Spinal cord (tissue), 10 donors: ENCODE measurements at places on chromosomes 7 and 10. TPM values are rescaled to one million over a fixed set of nuclear protein-coding genes. Genes with fewer than 3 reads are reported as not detected.

DNA sequence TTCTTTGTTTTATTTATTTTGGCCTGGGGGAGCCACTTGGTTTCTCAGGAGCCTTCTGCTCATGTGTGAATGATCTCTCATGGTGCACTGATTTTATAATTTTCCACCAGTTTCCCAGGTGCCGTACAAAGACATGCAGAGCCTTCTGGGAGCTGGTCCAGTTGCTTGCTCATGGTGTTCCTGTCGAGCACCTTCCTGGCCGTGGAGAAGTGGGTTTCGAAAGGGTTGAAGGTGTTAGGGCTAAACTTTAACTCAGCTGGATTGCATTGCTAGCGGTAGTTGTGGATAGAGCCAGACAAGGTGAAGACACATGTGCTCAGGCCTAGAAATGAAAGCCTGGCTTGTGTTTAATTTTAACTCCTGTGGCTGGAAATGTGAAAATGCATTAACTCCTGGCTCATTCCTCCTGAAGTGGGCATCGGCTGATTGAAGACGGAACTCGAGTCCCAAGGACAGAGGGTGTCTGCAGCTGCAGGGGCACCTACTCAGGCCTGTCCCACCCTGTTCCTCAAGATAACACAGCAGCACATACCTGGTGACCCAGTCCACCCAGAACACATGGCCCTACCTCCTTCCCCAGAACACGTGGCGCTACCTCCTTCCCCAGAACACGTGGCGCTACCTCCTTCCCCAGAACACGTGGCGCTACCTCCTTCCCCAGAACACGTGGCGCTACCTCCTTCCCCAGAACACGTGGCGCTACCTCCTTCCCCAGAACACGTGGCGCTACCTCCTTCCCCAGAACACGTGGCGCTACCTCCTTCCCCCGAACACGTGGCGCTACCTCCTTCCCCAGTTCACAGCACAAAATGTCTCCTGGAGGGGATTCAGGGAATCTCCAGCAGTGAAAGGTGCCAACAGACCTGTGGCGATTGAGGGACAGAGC lies 133.2 kb downstream of the WDR37 start:
- DNase-seq, result no peak

DNA sequence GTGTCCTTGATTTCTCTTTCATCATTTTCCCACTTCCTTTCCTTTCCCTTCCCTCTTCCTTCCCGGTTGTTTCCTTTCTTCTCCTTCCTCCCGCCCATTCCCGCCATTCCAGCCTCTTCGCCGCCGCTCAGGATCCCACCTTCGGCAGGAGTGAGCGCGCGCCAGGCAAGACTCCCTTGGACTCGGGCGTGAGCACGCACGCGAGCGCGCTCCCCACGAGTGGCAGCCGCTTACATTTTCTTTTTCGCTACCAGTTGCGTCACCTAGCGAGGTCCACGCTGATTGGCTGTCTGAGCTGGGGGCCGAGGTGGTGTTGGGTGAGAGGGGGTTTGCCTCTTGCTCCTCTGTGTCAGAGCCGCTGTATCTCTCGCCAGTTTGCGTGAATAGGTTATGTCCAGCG lies 11.8 kb downstream of the ZAN start:
- DNase-seq, result peak; percentile 24

DNA sequence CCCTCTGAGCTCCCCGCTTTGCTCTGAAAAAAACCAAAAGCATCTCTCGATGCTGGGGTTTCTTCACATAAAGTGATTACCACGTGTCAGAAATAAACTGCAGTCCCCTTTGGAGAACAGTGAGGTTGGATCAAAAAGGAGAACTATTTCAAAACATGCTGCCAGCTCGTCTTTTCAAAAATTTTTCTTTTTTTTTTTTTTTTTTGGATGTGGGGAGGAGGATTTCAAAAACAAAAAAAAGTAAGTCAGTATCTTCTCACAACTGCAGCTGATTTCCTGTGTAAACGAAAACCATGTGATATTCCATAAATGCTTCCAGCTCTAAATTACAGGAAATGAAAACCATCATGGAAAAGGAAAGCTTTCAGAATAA lies 155.0 kb upstream of the LYZL2 start:
- DNase-seq, result no peak

GRCh38 chr10:122467701-122468100 lies 6.3 kb downstream of the HTRA1 start:
- DNase-seq, result no peak

- no peak for DNase-seq
Measured at GRCh38 chr10:104328896-104329710, 9.2 kb downstream of the ITPRIP start.

GRCh38 chr7:109256762-109257560 lies 687.3 kb downstream of the DNAJB9 start:
- no peak for DNase-seq

GRCh38 chr10:117587036-117587435 lies 44.5 kb downstream of the EMX2 start:
- DNase-seq, result no peak

GRCh38 chr10:22837351-22837750 lies 90.5 kb upstream of the ARMC3 start:
- DNase-seq, result no peak

Gene ELOVL3
- 0.40 TPM for total RNA-seq

Gene SPDYE16
- total RNA-seq, result not detected

Gene LAMTOR4
- 59.2 TPM for total RNA-seq

- DNase-seq, result no peak
Measured at GRCh38 chr10:121791761-121792160, 136.1 kb downstream of the ATE1 start.

Gene NKX2-3
- not detected for total RNA-seq

DNA sequence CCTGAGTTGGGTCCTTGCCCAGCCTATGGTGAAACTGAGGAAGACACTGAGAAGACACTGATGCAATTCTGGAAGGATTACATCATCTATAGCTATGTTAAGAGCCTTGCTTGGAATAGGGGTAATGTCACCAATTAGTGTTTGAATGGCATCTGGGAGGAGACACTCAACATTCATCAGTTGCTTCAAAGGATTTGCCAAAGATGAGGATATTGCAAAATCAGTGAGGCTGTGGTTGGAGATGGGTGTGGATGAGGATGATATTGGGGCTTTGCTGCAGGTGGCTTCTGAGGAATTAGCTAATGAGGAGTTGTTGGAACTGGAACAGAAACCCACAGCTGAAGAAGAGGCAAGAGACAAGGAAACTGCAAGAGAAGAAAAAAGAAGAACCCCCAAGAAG lies 146.7 kb upstream of the SP4 start:
- DNase-seq, result no peak

- DNase-seq, result no peak
Measured at GRCh38 chr7:20288036-20288435, 42.7 kb upstream of the ITGB8 start.

Gene LIPM
- total RNA-seq, result not detected

GRCh38 chr10:61860964-61861758 lies 40.3 kb upstream of the ARID5B start:
- DNase-seq, result no peak

- no peak for DNase-seq
Measured at GRCh38 chr10:49620286-49620810, 6.5 kb downstream of the CHAT start.

Gene PTN
- 566 TPM for total RNA-seq

DNA sequence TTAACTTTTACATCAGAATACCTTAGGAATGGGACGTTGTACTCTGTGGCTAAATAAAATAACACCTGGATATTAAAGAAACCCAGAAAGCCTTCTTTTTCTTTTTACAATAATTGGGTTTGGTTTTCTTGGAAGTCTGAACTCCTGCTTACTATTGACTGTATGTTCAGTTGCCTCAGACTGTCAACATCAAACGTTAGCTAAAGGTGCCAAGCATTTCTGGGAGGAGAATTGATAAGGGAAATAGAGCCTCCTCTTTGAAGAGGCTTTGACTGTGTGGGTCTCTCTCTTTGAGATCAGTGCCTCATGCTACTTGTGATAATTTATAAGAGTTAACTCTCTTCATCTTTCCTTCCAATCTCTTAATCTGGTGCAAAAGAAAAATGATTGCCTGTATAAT lies 224.7 kb upstream of the BMPER start:
- DNase-seq, result no peak

DNA sequence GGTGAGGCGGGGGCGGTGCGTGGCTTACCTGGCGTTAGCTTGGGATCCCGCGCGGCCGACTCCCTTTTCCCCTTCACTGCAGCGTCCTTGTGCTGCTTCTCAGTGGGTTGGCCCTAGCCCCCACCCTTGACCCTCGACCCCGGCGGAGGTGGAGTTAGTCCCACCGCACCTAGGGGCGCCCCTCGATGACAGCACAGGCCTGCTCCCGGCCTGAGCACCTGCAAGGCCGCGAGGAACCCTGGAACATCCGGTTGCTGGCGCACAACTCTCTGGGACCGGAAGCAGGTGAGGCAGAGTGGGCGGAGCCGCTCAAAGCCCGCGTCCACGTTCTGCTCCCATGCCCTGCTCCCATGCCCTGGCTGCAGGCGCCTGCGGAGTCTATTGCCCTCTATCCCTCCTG lies 266.9 kb downstream of the USP6NL start:
- no peak for DNase-seq

GRCh38 chr7:40133561-40134427 lies 628 bp downstream of the MPLKIP start:
- peak; percentile 3 for DNase-seq

DNA sequence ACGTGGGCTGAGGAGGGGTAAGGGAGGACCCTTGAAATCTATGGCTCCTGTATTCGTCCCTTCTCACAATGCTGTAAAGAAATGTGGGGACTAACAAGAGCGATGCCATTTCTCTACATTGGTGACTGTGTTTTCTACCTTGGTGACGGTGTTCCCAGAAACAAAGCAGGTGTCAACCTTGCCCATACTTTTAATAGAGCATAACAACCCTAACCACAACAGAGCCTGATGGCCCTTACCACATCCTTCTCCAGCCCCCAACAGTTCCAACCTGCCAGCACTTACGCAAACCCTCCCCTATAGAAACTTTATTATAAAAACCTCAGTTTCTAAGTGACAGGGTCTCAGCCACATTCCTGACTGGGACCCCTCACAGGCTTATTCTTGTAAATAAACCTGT lies 28.2 kb upstream of the ADCYAP1R1 start:
- no peak for DNase-seq

DNA sequence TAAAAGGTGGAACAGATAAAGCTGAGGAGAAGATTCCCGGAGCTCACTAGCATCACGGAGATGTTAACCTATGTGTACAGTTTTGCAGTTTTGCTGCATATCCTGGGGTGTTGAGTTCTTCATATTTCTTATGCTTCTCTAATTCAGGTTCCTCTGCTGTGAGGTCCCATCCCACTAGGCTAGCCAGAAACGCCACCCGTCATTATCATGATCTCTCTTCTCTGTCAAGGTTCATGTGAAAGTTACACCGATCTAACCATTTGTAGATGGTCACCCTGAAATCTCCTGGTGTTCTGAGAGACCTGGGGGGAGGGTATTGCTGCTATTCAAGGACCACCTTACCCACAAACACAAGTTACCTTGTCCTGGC lies 136.3 kb downstream of the CCDC71L start:
- DNase-seq, result no peak

- DNase-seq, result peak; percentile 94
Measured at GRCh38 chr7:47327698-47328391, 254.1 kb downstream of the TNS3 start.

Gene HK1
- 109 TPM for total RNA-seq

Gene VPS37D
- total RNA-seq, result 13.6 TPM

- no peak for DNase-seq
Measured at GRCh38 chr7:126305671-126306070, 947.1 kb downstream of the GRM8 start.

- DNase-seq, result peak; percentile 77
Measured at GRCh38 chr7:134890246-134891240, 95.8 kb upstream of the AGBL3 start.

DNA sequence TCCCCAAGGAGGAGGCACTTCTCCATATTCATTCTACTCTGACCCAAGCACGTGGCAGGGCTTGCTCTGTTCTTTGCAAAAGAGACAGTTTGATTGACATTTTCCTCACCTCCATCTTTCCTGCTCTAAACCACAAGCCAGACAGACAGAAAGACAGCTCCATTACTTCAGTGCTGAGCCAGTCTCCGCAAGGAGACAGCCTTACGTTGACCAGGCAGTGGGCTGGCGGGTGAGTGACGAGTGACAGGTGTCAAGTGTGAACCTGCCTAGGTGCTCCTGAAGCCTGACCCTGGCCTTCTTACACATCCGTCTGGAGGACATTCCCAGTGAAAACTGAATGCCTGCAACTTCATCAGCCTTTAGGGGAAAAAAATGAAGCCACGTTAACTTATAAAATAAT lies 314.6 kb downstream of the TNS3 start:
- no peak for DNase-seq

- no peak for DNase-seq
Measured at GRCh38 chr10:24826009-24826408, 102.3 kb upstream of the ARHGAP21 start.

DNA sequence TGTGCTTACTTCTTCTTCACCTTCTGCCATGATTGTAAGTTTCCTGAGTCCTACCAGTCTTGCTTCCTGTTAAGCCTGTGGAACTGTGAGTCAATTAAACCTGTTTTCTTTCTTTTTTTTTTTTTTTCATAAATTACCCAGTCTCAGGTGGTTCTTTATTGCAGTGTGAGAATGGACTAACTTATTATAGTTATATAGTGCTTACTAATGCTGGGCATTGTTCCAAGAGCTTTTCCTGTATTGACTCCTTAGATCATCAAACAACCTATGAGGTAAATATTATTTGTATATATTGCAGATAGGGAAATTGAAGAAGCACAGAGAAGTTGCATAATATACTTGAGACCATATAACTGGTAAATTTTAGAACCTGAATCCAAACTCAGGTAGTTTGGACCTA lies 98.1 kb downstream of the MBL2 start:
- DNase-seq, result no peak

Gene SYT15B
- 2.7 TPM for total RNA-seq

- no peak for DNase-seq
Measured at GRCh38 chr10:82969405-82969804, 1094.4 kb downstream of the NRG3 start.

GRCh38 chr7:71942115-71942514 lies 470.0 kb downstream of the CALN1 start:
- no peak for DNase-seq

DNA sequence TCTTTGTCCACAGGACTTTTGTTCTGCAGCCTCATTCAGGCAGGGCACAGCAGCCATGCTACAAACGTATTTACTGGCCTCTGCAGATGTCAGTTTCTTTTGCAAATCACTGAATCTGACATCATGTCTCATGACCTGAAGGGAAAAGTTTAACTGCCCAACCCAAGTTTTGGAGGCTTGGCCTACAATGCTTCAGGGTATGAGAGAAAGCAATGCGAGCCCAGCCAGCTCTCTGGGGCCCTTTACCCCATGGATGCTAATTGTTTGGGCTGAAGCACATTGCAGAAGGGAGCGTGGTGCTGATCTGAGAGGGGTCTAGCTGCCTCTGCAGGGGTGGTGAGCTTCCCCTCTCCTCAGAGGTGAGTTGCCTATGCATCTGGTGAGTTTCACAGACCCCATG lies 179.9 kb upstream of the CXCL12 start:
- DNase-seq, result no peak

GRCh38 chr7:25847336-25848070 lies 304.5 kb upstream of the NFE2L3 start:
- no peak for DNase-seq
